Activated CD8-positive, alpha-beta T cell treated with anti-CD3 and anti-CD28 coated beads, Interleukin-2, amount 10 ng/mL, durations not matched to agents 7 days and 5 days (primary cell): ENCODE measurements at places on chromosomes 11 and 22. TPM values are rescaled to one million over a fixed set of nuclear protein-coding genes. Genes with fewer than 3 reads are reported as not detected.

DNA sequence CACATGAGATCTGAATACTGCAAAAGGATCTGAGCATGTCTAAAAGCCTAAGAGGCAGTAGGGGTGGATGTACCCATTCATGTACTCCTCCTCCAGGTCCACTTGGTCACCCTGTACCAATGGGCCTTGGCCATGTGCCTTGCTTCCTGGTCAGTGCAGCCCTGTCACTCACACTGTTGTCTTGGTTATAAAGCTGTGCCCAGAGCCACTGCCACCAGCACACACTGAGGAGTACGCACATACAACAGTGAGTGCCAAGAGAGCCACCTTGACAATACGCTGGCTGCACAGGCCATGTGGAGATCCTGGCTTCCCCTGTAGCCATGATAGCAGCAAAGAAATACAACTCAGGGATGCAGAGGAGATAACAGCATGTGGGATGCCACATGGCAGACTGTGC is 96.4 kb upstream of the LDLRAD3 start:
- no peaks in the 10 kb centered on the region for H3K4me1 ChIP-seq
- H3K4me3 ChIP-seq, result no peak overlapping the region
- H3K36me3 ChIP-seq, result no peaks in the 10 kb centered on the region

DNA sequence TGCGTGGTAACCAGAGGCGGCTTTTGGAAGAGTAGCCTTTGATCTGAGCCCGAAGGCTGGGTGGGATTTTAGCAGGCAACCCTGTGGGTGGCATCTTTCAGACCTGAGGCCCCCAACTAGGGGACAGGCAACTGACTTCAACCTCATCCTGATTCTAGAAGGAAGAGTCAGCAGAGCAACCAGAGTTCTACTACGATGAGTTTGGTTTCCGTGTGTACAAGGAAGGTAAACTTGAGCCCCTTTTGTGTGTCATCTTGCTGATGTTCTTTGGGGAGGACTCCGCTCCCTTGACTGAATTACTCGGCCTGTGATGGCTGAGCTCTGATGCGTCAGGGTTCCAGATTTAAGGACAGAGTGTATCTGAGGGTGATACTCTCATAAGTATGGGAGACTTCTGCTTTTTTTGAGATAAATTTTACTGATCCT is 31.6 kb downstream of the SGSM3 start:
- no peaks in the 10 kb centered on the region for H3K27me3 ChIP-seq
- peaks cover 57% of the 10 kb centered on the region for H3K36me3 ChIP-seq
- H3K27ac ChIP-seq, result peak overlapping the region; percentile 97
- H3K4me1 ChIP-seq, result peaks cover 62% of the 10 kb centered on the region
- DNase-seq, result peak; percentile 52

FUT4 gene
- 7.0 TPM for total RNA-seq

DNA sequence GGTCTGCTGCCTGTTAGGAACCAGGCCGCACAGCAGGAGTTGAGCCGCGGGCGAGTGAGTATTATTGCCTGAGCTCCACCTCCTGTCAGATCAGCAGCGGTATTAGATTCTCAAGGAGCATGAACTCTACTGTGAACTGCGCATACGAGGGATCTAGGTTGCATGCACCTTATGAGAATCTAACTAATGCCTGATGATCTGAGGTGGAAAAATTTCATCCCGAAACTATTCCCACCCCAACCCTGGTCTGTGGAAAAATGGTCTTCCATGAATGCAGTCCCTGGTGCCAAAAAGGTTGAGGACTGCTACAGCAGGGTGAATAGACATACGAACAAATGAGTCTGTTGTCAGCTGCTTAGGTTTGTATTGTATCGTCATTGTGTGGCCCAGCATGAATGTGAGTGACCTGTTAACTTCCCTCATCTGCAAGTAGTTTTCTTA is 29.8 kb downstream of the RNF141 start:
- H3K4me3 ChIP-seq, result no peak overlapping the region
- no peak overlapping the region for H3K27ac ChIP-seq
- no peaks in the 10 kb centered on the region for H3K27me3 ChIP-seq
- peaks cover 10% of the 10 kb centered on the region for H3K4me1 ChIP-seq
- DNase-seq, result no peak

OR8G5 gene
- total RNA-seq, result not detected

GRCh38 chr22:23268877-23269276 is 88.6 kb downstream of the BCR start:
- no peak overlapping the region for H3K4me3 ChIP-seq
- H3K4me1 ChIP-seq, result peaks cover 17% of the 10 kb centered on the region
- no peaks in the 10 kb centered on the region for H3K27me3 ChIP-seq

DNA sequence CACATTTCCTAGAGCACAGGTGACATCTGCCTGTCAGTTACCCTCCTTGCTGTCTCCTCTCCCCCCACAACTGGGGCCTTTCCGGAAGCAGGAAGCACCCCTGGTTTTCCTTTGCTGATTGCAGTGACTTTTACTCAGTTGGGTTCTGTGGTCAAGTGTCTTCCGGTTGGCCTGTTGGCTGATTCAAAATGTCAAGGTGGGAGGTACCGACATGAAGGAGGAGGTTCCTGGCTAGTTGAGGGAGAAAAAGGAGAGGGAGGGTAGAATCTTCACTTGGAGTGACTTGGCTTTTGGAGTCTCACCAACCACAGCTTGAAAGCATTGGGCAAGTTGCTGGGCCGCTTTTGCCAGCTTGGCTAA is 9.3 kb upstream of the ADAMTS15 start:
- DNase-seq, result peak; percentile 71
- H3K36me3 ChIP-seq, result peaks cover 8% of the 10 kb centered on the region
- peaks cover 44% of the 10 kb centered on the region for H3K4me1 ChIP-seq
- H3K27me3 ChIP-seq, result peaks cover 3% of the 10 kb centered on the region
- H3K4me3 ChIP-seq, result peak overlapping the region; percentile 40

C11orf42 gene
- total RNA-seq, result not detected

GRCh38 chr22:44213489-44214043 is 32.8 kb downstream of the PARVG start:
- no peaks in the 10 kb centered on the region for H3K27me3 ChIP-seq
- no peak for DNase-seq
- H3K36me3 ChIP-seq, result peaks cover 10% of the 10 kb centered on the region
- H3K4me3 ChIP-seq, result no peak overlapping the region
- H3K27ac ChIP-seq, result no peak overlapping the region
- peaks cover 13% of the 10 kb centered on the region for H3K4me1 ChIP-seq

DNA sequence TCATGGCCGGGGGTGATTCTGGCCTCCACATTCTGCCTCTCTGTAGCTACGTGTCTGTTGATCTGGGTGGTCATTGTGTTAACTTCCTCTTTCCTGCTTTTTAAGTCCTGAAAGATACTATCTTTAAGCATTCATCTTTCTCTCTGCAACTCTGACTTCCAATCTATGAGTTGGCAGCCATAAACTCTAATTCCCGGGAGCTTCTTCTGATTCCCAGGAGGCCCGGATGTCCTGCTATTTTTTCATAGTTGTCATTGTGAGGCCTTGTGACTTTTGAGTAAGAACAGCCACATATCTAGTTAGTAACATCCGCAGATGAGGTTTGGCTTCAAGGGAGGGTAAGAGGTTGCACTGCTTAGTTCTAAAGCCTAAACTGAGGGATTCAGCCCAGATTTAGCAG is 107.8 kb downstream of the SYN3 start:
- H3K4me3 ChIP-seq, result no peak overlapping the region
- H3K27ac ChIP-seq, result no peak overlapping the region
- H3K4me1 ChIP-seq, result no peaks in the 10 kb centered on the region
- H3K36me3 ChIP-seq, result no peaks in the 10 kb centered on the region
- H3K27me3 ChIP-seq, result no peaks in the 10 kb centered on the region

DNA sequence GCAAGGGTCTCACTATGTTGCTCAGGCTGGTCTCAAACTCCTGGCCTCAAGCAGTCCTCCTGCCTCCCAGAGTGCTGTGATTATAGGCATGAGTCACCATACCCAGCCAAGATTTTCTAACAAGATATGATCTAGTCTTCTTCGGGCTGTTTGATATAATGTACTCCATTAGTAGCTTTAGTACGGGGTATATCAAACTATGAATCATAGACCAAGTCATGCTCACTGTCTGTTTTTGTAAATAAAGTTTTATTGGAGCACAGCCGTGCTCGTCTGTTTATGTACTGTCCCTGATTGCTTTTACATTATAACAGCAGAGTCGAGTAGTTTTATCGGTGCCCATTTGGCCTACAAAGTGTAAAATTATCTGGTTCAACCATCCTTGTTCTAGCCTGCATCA is 43.9 kb upstream of the GRIK4 start:
- DNase-seq, result no peak
- no peaks in the 10 kb centered on the region for H3K4me1 ChIP-seq
- H3K27me3 ChIP-seq, result no peaks in the 10 kb centered on the region
- H3K36me3 ChIP-seq, result peaks cover 6% of the 10 kb centered on the region
- H3K27ac ChIP-seq, result no peak overlapping the region
- no peak overlapping the region for H3K4me3 ChIP-seq

- peaks cover 14% of the 10 kb centered on the region for H3K27me3 ChIP-seq
- H3K4me1 ChIP-seq, result no peaks in the 10 kb centered on the region
Measured at GRCh38 chr11:111205632-111206385, 39.7 kb upstream of the POU2AF2 start.

DNA sequence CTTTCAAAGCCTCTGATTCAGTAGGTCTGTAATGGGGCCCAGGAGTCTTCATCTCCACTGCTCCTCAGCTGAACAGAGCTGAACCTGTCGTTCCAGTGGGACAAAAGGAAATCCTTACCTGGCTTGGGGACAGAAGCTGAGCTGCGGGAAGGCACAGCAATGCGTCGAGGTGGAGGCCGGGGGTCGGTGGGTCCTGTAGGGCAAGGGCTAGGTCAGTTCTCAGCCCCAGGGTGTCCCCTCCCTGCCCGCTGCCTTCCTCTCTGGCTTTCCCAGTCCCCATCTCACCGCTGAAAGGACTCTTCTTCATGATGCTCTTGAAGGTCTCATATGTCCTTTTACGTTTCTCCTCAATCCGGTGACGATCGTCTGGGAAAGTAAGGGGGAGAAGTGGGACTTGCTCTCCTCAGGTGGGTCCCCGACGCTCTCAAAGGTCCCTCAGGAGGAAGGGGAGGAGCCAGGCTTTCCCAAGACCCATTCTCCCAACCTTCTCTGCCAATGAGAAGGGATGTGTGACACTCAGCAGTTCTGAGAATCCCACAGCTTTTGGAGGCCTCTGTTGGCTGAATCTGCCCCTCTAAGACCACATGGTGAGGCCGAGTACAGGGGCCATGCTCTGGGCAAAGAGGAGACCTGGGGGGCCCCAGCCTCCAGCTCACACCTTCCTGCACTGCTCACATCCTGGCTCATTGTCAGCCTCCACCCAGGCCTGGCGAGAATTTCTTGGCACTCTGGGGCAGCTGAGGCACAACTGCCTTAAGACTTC is 7.0 kb downstream of the RELA start:
- peaks cover 81% of the 10 kb centered on the region for H3K36me3 ChIP-seq
- H3K27ac ChIP-seq, result peak overlapping the region; percentile 56
- H3K4me3 ChIP-seq, result no peak overlapping the region
- peaks cover 56% of the 10 kb centered on the region for H3K4me1 ChIP-seq
- no peaks in the 10 kb centered on the region for H3K27me3 ChIP-seq

DNA sequence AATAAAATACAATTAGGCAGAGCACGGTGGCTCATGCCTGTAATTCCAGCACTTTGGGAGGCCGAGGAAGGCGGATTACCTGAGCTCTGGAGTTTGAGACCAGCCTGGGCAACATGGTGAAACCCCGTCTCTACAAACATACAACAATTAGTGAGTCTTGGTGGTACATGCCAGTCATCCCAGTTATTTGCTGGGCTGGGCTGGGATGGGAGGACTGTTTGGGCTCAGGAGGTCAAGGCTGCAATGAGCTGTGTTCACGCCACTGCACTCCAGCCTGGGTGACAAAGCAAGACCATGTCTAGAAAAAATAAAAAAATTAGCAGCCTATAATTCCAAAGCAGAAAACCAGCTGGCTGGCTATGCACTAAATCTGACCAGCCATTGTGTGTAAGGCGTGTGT is 35.1 kb downstream of the APOL3 start:
- H3K4me1 ChIP-seq, result peaks cover 17% of the 10 kb centered on the region
- H3K27ac ChIP-seq, result no peak overlapping the region
- DNase-seq, result no peak
- H3K4me3 ChIP-seq, result no peak overlapping the region

HBG1 gene
- not detected for total RNA-seq

DNA sequence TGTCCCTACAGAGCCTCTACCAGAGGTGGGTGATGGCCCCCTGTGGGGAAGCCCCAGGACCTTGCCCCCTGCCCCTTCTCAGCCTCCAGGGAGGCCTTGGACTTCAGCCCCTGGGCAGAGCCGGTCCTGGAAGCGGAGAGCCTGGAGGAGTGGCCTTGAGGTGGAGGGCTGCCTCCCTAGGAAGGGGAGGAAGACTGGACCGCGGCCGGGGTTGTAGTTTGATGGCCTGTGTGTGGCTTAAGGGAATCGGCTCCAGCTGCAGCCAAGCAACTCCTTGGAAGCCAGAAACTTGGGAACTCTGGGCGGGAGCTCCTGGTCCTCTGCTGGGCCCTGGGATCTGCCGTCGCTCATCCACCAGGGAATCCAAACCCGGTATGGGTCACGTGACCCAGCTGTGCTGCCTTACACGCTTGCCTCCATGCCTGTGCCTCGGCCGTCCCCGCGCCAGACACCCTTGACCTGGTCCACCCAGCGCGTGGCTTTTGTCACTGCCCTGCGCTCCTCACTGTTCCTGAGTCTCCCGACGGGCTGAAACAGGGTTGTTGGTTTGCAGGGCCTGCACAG is 23.5 kb upstream of the ARHGAP8 start:
- H3K4me3 ChIP-seq, result no peak overlapping the region
- H3K27me3 ChIP-seq, result no peaks in the 10 kb centered on the region
- peak overlapping the region; percentile 49 for H3K27ac ChIP-seq
- H3K36me3 ChIP-seq, result peaks cover 10% of the 10 kb centered on the region
- peaks cover 25% of the 10 kb centered on the region for H3K4me1 ChIP-seq
- DNase-seq, result no peak

- no peak for DNase-seq
- no peak overlapping the region for H3K27ac ChIP-seq
- H3K36me3 ChIP-seq, result no peaks in the 10 kb centered on the region
- no peaks in the 10 kb centered on the region for H3K4me1 ChIP-seq
- no peak overlapping the region for H3K4me3 ChIP-seq
- peaks cover 28% of the 10 kb centered on the region for H3K27me3 ChIP-seq
Measured at GRCh38 chr11:123221096-123221561, 26.1 kb upstream of the CLMP start.

DNA sequence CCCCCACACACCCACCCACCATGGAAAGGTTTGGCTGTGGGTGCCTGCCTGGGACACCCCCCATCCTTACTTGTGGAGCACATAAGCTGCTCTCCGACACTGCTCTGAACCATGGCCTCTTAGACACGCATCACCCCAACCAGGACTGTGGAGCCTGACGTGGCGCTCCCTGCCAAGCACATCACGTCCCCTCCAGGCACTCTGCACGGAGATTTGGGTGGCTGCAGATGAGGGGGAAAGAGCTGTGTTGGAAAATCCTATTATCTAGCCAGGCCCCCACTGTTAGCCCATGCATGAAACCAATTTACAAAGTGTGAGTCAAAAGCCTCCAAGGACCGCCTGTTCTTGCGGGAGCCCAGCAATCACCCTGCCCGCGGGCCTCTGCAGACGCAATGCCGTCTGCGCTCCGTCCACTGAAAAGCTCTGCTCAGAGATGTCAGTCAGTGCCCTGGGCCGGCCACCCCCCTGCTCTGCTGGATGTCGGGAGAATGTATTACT is 163.4 kb upstream of the NECTIN1 start:
- H3K4me3 ChIP-seq, result no peak overlapping the region
- DNase-seq, result no peak
- no peaks in the 10 kb centered on the region for H3K36me3 ChIP-seq

CDC42EP2 gene
- total RNA-seq, result 0.29 TPM

- H3K36me3 ChIP-seq, result no peaks in the 10 kb centered on the region
- H3K4me3 ChIP-seq, result no peak overlapping the region
- H3K4me1 ChIP-seq, result no peaks in the 10 kb centered on the region
- no peak overlapping the region for H3K27ac ChIP-seq
Measured at GRCh38 chr22:18970176-18970947, 34.3 kb upstream of the PRODH start.

- H3K27me3 ChIP-seq, result no peaks in the 10 kb centered on the region
- H3K4me3 ChIP-seq, result no peak overlapping the region
- no peak for DNase-seq
- no peak overlapping the region for H3K27ac ChIP-seq
Measured at GRCh38 chr11:36500315-36500721, 9.8 kb downstream of the TRAF6 start.

CRY2 gene
- 28.1 TPM for total RNA-seq

APOBEC3H gene
- 82.8 TPM for total RNA-seq
